Esophagus mucosa (tissue), 1 donor: ENCODE measurements at places on chromosomes 4 and X.
A peak's percentile ranks its signal among the peaks of the same experiment; 100 is the strongest.

DNA sequence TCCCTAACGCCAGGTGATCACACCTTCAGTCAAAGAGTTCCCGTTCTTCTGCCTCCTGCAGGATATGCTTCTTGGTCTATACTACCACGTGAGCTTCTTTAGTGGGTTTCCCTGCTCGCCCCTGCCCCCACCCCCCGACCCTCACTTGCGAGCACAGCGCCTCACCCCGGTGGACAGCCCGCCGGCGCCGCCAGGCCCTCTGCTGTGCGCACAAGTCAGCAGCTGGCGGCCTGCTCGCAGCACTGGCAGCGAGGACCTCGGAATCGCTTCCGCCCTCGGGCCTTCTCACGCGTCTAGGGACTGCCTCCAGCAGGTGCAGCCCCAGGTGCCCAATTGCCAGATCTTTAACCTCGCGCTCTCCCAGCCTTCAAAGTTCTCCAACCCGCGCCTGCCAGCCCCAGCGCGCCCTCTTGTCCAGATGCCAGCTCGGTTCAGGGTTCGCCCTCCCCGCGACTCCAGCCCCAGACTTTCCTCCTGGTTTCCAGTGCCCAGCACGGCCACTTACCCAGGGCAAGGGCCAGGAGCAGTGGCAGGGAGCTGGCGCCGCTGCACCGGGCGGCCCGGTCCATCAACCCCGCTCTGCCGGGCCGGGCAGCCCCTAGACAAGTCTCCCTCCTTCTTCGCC, 454 bp downstream of the BTC start:
- ATAC-seq: peak; percentile 76

DNA sequence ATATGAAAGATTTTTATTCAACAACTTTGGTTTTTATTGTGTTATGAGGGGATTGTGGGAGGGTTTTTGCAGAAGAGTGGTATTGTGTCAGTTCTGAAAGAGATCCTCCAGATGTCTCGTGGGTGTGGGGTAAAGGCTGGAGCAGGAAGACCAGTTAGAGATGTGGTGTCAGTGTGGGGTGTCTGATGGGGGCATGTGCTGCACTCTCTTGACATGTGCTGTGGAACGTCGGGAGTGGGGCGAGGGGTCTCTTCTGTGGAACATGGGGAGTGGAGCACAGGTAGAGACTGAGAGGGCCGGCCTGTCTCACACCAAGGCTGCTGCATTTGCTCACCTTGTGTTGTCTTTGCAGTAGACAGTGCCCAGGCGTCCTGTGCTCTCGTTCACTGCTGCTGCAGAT, 37.6 kb downstream of the FAM193A start:
- no peak for ATAC-seq

DNA sequence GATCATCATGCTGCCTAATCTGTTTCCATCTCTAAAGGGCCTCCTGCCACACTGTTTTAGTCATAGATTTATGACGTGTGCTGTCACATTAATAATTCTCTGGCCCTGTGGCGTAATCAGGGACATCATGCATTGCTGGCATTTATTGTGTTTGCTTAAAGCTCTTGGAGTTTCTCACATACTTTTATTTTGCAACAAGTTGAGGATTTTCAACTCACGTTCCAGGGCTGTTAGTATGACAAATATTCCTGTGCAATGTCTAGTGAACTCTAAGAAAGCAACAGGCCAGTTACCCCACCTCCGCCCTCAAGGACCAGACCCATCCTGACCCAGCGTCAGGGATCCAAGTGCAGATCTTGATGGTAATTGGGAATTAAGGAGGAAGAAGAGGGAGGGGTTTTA, 7.8 kb upstream of the PIGA start:
- peak; percentile 56 for ATAC-seq

DNA sequence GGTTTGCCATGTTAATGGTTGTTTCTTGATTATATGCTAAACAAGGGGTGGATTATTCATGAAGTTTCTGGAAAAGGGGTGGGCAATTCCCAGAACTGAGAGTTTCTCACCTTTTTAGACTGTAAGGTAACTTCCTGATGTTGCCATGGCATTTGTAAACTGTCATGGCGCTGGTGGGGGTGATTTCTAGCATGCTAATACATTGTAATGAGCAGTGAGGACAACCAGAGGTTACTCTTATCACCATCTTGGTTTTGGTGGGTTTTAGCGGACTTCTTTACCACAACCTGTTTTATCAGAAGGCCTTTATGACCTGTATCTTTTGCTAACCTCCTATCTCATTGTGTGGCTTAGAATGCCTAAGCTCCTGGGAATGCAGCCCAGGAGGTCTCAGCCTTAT, 81.5 kb downstream of the CFAP299 start:
- ATAC-seq: no peak

GRCh38 chr4:40180356-40180755, 16.5 kb upstream of the RHOH start:
- peak; percentile 87 for ATAC-seq

- no peak for ATAC-seq
Measured at GRCh38 chr4:164989471-164989870, 12.0 kb upstream of the TRIM61 start.

DNA sequence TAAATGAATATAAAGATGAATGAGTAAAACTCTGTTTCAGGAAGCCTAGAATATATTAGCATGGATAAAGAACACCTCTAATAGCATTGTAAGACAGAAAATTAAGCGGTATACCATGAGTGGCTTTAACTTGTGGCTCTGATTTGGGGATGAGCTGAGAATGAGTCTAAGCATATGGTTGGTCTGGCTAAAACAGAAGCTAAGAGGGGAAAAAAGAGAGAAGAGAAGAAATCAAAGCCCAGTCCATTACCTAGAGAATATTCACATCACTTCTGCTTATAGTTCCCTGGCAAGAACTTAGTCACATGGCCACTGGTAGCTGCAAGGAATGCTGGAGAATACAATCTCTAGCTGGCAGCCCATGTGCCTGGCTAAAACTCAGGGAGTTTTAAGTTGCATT, 414.5 kb downstream of the PRDM5 start:
- ATAC-seq: no peak

GRCh38 chrX:100976211-100976610, 6.7 kb downstream of the ARL13A start:
- no peak for ATAC-seq

- ATAC-seq: no peak
Measured at GRCh38 chrX:122833230-122833629, 350.8 kb upstream of the GRIA3 start.

GRCh38 chr4:54588404-54588803, 69.4 kb upstream of the KIT start:
- peak; percentile 83 for ATAC-seq

DNA sequence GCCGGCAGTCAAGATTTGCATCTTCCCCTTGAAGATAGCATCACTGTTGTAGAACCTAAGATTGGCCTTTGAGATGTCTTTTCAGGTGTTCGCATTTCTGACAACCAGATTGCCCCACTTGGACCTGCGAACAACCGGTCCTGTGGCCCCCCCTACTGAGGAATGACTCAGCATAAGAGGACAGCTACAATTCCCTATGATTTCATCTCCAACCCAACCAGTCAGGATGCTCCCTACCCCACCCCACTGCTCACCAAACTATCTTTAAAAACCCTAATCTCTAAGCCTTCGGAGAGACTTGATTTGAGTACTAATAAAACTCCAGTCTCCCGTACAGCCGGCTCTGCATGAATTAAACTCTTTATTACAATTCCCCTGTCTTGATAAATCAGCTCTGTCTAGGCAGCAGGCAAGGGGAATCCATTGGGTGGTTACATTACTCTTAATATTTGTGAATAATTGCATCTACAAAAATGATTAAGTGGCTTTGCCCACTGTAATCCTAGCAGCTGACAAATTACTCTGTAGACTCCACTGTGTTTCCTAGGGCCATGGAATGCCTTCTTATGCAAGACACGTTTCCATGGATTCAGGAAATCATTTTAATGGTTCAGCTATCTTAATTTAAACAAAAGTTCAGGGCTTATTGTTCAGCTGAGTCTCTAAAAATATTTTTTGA, 95.4 kb downstream of the GPR143 start:
- ATAC-seq: no peak

- ATAC-seq: no peak
Measured at GRCh38 chr4:30495251-30495650, 224.9 kb upstream of the PCDH7 start.

- ATAC-seq: no peak
Measured at GRCh38 chr4:109248322-109248900, 54.0 kb downstream of the COL25A1 start.

DNA sequence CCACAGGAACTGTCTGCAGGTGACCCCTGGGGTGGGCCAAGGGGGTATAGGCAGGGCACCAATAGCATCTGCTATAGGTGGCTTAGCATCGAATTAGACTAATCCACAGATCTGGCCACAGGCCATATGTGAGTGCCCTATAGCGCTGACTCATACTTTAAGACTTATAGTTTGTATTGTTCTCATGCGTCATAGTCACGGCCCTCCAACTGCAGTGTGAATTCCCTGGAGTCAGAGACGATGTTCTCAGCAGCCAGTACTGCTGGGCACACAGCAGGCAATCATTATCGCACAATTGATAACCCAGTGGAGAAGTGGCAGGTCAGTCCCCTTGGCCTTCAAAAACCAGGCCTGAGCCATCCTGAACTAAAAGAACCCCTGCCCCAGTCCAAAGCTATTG, 58.1 kb downstream of the ADGRG2 start:
- peak; percentile 57 for ATAC-seq

GRCh38 chrX:110268886-110269285, 49.0 kb downstream of the AMMECR1 start:
- no peak for ATAC-seq

DNA sequence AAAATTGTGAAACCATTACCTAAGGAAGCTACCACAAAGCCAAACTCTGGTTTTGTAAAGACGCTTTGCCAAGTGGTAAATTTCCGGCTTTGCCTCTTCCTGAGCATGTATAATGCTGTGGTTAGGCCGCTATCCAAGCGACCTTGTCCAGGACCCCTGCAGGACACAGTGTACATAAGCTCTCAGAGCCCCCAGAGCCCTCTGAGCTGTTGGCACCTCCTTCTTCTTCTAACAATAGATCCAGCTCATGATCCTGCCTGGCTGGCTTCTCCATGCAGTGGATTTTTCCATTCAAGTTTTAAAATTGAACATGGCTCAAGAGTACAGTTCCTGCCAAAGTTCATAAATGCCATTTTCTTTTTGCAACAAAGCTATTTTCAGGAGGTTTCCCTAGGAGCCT, 326.7 kb downstream of the MAPK10 start:
- ATAC-seq: peak; percentile 64

DNA sequence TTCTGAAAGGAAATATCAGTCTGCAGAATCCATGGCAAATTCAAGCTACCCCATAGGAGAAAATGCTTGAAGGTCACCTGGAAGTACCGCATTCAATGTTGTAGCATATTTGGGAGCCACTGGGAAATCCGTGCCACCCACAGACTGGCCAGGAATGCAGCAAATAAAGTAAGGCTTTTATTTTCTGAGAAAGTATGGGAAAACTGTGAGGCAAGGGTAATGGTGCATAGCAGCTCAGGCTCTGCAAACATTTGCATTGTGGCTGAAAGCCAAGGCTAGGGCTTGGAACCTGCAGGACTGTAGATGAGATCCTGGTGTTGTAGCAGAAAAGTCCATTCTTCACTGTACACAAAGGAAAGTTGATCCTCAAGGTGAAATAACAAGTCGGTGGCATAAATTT, 450.9 kb upstream of the NR3C2 start:
- no peak for ATAC-seq

- peak; percentile 20 for ATAC-seq
Measured at GRCh38 chrX:119145241-119145653, 17.6 kb upstream of the KIAA1210 start.

DNA sequence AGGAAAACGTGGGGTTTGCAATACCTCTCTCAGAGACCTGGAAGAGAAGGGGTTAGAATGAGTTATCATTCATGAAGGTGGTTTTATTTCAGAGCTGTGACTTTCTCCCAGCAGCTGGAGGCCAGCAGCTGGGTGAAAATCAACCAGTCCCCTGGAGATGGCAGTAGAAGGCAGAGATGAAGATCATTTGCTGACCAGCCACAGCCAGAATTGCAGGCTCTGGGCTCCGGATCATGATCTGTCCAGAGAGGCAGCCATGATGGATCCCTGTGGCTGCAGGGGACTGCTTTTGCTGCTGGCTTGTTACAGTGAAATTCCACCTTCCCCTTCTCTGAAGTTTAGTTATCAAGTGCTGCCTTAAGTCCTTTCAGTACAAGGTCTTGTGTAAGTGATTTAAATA, 46.9 kb upstream of the TAB3 start:
- no peak for ATAC-seq

- no peak for ATAC-seq
Measured at GRCh38 chr4:100823993-100824323, 306.1 kb upstream of the EMCN start.

- peak; percentile 89 for ATAC-seq
Measured at GRCh38 chr4:173494013-173494970, 35.7 kb downstream of the HAND2 start.

GRCh38 chr4:99894998-99895397, 771 bp upstream of the LAMTOR3 start:
- no peak for ATAC-seq

- peak; percentile 49 for ATAC-seq
Measured at GRCh38 chrX:129654652-129655546, at the start of gene APLN. TSS of gene APLN (minus strand) at chrX:129654956. CDS start at chrX:129654630, 326 bp downstream.

GRCh38 chr4:113586072-113586471, 175.5 kb downstream of the CAMK2D start:
- ATAC-seq: no peak

DNA sequence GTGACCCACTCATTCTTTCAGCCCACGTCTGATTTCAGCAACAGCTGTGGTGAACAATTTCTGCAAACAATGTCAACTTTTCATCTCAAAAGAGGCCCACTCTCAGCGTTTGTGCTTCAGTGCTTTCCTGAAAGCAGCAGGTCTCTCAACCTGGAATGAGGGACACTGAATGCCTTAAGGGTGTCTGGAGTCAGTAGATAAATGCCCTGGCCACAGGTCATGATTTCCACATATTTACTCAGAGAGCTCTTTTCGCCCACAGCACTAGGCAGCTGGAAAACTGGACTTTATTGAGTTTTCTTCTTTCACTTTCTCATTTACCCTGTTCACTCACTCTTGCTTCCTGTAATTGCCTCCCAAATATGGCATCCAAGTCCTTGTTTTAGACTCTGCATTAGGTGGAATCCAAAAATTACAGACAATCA, 52.8 kb downstream of the NPFFR2 start:
- ATAC-seq: no peak

GRCh38 chr4:38279650-38280322, 319.6 kb downstream of the PTTG2 start:
- peak; percentile 69 for ATAC-seq

GRCh38 chr4:36285784-36286480, 4.5 kb downstream of the DTHD1 start:
- ATAC-seq: peak; percentile 95

DNA sequence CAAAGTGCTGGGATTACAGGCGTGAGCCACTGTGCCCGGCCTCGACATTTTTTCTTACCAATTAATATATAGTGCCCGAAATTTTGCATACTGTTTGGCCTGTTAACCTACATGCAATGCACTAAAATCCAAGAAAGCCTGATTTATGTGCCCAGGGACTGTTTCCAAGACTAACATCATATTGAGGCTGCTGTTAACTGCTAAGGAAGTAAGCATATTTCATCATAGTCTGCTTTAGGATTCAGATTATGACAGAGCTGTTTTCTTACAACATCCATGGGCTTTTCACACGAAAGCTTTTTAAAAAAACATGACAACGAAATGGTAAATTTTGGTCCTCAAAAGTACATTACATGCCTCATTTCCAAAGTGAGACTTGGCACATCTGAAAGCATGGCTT, 84.4 kb downstream of the STOX2 start:
- no peak for ATAC-seq

GRCh38 chr4:42750091-42750490, 93.2 kb upstream of the ATP8A1 start:
- no peak for ATAC-seq
